ENCODE measurements at places on chromosomes 12 and 14.

DNA sequence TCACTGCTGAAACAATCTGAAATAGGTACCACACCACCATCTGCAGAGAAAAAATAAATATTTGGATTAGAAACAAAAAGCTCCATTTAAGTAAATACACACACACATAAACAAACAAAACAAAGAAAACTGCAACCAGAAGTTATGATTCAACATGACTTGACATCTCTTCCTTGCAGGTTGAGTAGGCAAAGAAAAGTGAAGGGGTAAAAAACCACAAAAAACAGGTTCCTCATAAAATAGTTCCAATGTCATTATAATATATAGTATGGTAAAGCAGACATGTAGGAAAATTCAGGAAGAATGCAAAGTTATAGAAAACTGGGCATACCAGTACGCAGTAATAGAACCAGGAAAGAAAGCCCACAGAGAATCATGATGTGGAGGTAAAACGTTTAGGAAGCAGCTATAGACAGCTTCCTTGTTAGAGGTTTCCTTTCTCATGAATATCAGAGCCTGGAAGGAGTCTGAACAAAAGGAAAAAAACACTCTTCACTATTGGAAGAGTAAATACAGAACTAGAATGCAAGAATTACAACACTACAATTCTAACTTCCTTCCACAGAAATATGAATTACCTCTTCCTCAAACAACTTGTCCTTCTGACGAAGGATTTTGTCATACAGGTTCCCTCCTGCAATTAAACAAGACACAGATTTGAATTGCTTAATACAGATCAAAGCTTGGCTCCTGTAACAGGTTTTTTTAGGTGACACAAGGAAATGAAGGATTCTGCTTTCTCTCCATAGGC is 6.1 kb downstream of the NEK9 start:
- no peak for ATAC-seq

DNA sequence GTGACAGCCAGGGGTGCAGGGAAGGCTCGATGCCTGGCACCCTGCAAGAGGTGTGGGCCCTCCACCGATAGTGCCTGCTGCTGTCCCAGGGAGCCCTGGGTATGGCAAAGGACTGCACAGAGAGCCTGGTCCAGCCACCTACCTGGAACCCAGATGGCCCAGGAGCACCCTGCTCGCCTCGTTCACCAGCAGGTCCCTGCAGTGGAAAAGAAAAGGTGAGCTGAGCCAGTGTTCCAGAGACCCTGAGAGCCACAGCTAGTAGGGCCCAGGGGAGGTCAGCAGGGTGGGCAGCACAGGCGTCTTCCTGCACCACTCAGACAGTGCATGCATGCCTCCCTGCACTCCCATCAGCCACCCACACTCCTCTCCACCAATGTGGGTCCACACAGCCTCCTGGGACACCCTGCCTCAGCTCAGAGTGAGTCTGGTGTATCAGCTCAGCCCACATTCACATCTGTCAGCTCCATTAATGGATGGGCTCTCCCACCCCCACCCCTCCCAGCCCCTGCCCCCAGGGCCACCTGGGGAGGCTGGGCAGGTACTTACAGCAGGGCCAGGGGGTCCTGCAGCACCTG is 20.2 kb downstream of the TMEM106C start:
- ATAC-seq: no peak

DNA sequence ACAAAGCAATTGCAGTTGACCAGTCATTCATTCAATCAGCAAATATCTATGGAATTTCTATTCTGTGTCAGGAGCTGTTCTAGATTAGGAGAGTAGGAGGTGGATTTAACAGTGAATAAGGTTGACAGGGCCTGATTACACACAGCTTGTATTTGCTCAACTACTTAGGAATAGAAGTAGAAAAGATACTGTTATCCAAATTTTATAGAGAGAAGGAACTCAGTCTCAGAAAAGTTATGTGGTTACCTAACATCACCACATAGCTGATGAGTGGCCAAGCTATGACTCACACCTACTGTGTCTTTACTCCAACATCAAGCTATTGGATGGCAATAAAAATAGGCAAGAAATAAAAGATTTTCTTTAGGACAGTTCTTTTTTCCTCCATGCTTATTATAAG is 374.8 kb downstream of the RMST start:
- no peak for ATAC-seq

GRCh38 chr14:76022991-76023390 is 37.4 kb downstream of the IFT43 start:
- ATAC-seq: no peak

DNA sequence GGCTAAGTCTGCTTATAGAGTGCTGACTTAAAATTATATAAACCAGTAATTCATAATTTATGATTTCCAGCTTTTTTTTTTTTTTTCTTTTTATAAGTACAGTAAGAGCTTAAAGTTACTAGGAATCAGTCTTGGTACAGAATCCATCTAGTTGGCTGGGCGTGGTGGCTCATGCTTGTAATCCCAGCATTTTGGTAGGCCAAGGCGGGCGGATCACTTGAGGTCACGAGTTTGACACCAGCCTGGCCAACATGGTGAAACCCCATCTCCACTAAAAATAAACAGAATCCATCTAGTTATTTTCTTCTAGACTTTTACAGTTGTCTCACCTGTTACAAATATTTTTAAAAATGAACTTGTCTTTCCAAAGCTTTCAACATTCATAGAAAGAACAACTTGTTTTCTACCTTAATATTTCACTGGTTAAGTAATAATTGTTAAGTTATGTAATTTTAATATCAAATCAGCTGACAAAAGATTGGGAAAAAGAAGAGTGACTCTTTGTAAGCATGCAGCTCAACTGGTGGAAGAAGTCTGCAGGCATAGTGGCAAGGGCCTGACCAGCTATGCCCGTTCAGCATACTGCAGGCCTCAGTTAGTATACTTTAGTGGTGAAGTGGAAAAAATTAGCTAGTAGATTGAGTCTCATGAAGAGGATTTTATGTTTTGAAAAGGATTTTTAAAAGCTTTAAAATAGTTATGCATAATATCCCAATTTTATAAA is 17.4 kb upstream of the PSMA3 start:
- no peak for ATAC-seq

DNA sequence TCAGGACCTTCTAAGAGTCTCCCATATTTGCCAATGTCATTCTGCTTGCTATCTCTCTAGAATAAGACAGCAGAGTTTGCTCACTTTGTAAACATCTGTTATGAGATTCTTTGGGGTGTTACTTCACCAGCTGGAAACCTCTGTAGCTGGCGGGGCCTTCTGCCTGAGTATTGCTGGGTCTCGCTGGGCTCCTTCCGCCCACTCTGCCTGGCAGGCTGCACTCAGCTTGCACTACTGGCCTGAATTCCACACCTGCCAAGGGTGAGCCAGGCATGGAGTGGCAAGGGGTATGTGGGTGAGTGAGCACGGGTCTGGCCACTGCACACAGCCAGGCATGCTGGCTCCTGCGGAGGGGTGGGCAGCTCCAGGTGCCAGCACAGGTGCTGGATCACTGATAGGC is 267.3 kb upstream of the PDE3A start:
- ATAC-seq: no peak

DNA sequence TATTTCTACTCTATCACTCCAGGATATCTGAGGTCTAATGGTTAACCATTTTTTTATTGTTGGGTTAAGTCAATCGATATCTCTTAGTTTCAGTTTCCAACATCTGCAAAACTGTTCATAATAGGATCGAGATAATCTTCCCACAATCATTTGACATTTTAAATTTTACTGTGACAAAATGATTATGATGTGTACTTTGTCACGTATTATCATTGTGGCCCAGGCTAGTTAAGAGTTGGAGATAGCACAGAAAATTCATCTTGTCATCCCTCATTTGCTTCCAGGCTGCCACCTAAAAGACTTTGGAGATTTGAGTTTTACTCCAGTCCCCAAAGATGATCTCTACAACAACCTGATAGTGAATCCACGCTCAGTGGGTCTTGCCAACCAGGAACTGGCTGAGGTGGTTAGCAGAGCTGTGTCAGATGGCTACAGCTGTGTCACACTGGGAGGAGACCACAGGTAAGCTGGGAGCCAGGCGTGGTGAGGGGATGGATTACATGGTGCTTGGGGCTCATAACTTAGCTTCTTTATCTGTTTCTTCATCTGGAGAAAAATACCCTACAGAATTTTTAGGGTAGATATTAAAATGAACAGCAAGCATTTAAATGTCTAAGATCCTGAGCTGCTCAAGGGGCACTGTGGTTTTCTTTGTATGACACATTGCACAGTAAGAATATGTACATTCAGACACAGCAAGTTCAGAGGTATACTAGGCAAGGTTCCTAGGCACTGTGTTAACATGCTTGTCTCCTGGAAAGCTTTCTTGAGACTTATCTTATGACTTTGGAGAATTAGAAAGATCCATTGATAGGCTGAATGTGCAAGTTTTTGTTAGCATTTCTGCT is 22.4 kb downstream of the ARG2 start:
- ATAC-seq: peak; percentile 93

DNA sequence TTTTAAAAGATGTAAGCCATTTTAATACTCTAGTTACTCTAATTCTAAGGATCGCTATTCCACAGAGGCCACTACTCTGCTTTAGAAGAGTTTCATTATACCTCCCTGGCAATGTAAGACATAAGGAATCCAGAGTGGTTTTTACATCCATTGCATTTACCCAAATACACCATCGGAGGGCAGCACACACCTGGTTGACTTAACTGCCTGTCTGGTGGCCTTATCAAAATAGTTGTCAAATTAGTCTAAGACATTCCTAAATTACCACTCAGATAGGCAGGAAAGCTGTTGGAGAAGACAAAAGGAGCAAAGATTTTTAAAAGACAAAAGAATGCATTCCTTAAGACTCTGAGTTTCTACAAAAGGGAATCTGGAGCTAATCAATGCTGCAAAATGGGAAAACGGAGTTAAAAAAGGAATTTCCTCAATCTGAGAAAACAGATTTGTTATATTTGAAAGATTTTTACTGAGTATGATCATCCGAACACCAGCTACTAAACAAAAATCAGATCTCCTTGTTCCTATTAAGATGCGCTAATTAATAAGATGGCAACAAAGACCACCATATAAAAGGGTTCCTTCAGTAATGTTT is 33.8 kb upstream of the FGD4 start:
- peak; percentile 47 for ATAC-seq
